ENCODE measurements at places on chromosomes 12 and 14.

- DNase-seq = peak; percentile 82
These were observed 31.8 kb upstream of the RAD51AP1 start for GRCh38 chr12:4506870-4507269.

DNA sequence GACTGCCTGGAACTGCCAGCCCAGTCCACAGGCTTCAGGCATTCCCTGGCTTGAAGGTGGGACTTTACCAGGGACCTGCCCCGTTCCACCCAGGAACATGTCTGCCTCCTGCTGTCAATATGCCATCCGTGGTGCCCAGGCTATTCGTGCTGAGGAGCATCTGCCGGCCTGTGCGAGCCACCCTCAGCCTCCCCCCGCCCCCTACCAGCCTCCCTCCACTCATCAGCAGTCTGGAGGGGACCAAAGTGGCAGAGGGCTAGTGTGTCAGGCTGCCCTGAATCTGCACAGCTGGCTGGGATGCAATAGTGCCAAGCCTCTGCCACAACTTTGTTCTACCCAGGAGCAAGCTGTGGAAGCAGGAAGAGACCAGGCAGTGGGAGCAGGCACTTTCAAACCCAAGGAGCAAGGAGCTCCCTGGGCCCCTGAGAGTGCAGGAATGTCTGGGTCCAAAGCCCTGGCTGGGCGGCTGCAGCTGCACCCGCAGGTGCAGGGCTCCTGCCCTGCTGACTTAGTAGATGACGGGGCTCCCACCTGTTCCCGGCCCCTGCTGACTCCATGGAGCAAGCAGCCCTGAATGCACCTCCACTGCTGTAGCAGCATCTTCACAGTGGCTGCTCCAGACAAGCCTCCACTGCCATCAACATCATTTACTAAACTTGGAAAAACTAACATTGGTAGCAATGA is 423.2 kb downstream of the RERGL start:
- DNase-seq = no peak

DNA sequence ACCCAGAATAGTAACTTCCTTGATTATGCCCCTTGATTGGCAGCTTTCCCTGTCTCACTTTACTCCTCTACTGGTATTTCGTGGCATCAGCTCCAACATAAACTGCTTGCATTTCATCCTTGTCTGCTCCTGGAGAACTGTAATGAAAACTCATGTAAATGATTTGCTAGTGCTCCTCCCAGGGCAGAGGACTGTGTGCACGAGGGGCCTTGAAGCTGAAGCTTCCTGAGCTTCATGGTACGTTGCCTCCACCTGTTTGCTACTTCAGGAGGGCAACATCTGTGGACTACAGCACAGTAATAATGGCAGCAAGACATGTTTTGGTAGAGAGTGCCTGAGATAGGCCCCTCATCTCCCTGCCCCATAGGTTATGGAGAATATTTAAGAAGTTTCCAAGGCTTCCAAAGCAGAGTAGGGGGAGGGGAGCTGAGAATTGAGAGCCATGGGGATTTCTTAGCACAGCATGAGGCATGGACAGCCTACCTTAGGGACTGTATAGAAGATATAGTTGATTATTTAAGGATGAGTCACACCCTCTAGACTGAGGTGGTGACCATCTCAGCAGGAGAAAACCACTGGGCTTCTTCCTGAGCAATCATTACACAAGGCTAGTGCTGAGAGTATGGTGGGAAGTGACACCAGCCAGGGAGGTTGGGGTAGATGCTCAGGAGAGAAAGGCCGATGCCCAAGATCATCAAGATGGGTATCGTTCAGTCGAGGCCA is 29.5 kb downstream of the CCDC198 start:
- peak; percentile 37 for DNase-seq

DNA sequence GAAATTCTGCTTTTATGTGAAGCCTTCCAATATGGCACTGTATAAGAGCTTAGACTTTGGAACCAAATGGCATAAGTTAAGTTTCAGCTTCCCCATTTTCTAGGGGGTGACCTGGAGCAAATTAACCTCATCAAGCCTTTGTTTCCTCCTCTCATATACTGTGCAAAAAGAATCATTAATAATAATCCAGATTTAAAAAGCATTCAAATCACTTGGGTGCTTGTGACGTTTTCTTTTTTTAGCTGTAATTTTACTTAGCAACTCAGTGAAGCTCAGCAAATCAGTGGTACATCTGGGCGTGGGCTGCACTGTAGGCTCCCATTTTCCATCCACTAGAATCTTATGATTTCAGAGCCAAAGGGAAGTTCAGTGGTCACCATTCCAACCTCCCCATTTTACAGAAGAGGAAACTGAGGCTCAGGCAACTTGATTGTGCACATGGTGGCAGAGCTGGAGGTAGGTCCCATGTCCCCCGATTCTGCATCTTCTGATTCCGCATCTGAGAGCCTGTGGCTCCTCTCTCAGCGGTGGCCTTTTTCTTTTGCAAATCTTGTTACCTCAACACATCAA is 131.2 kb downstream of the SNAPC1 start:
- no peak for DNase-seq

GRCh38 chr12:89706986-89707702 is 1.5 kb downstream of the ATP2B1 start:
- peak; percentile 21 for DNase-seq

- no peak for DNase-seq
These were observed 181.2 kb downstream of the PRKCH start for GRCh38 chr14:61502459-61503093.

DNA sequence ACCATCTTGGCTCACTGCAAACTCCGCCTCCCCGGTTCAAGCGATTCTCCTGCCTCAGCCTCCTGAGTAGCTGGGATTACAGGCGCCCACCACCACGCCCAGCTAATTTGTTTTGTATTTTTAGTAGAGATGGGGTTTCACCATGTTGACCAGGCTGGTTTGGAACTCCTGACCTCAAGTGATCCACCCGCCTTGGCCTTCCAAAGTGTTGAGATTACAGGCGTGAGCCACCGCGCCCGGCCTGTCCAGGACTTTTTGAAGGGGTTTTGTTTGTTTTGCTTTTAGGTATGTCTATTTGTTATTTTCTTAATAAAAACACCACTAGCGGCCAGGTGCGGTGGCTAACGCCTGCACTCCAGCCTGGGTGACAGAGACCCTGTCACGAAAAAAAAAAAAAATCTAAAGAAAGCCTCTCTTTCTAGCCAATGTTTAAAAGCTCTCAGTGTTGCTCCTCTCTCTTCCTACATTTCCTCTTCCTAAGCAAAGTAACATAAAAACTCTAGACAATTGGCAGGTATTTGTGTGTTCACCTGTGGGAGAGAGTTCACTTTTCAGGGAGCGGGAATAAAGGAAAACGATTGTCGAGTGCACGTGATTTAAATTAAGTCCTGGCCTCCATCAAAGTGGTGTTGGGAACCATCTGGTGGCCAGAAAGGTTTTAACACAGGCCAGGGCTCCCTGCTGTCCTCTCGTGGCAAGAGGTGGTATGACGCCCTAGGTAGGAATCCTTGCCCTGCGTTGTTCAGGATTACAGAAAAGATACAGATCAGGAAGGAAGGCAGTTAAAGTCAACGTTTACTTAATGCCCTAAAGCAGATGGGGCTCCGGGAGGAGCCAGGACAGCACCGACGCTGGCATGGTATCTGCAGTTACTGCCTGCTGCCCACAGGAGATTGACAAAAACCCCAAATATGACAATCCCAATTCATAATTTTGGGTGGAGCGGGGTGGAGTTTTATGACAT is 36.2 kb upstream of the ATP23 start:
- DNase-seq = peak; percentile 88

GRCh38 chr12:89760783-89761182 is 52.1 kb upstream of the ATP2B1 start:
- DNase-seq = no peak

DNA sequence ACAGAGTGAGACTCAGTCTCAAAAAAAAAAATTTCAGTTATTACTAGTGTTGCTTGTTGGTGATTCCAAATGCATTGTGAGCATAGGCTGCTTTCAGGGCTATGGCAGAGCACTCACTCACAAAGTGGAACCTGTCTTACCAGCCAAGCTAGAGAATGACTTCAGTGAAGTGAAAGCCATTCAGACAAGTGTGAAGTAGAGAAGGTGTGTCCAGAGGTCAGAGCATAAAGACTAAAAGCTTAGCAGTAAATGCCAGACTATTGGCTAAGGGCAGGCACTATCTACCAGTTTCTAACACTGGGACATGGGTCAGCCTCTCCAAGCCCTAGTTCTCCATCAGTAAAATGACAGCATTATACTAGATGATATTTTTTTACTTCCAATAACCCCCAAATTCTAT is 12.7 kb downstream of the PPP1R36 start:
- DNase-seq = no peak

DNA sequence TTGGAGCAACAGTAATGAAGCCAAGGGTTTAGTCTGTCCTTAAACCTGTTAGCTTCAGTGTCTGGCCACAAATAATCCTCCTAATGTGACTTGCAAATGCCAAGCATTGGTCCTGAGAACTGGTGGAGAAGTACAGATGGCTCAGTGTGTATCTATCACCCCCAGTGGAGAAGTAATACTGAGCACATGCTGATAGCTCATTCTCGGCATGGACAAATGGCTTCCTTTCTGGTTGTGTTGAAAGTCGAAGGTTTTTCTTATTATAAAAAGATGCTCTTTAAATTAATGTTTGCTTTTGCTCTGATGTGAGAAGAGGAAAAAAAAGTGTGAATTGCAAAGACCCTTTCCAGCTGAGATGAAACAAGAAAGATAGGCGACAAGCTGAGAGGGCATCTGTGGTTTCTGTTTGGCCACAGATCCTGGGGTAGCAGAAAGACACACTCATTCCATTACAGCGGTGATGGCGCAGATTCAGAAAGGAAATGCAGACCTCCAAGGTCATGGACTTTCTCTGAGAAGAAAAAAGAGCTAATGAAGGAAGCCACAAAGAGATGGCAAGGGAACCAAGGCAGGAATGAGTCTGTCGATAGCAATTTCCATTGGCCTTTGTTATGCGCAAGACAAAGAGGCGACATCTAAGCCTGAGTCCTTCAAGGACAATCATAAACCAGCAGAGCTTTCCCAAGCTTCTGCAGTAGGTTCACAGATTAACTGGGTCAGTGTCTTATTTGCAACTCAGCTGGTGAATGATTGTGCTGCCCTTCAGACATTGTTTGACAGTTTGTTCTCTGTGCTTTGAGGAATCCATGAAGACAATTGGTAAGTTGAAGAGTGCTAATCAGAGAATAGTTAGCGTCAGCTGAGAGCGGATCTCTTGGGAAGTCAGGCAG is 155.5 kb upstream of the RGS6 start:
- peak; percentile 77 for DNase-seq

GRCh38 chr14:78083837-78084236 is 86.3 kb upstream of the NRXN3 start:
- no peak for DNase-seq

DNA sequence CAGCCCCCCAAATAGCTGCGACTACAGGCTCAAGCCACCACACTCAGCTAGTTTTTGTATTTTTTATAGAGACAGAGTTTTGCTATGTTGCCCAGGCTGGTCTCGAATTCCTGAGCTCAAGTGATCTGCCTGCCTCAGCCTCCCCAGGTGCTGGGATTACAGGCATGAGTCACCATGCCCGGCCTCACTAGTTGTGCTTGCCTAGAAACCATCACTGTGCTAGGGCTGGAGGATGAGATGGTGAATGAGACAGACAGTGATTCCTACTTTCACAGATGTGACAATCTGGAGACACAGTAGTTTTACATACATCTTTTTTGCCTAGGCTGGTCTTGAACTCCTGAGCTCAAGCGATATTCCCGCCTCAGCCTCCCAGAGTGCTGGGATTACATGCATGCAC is 7.5 kb upstream of the MSI1 start:
- DNase-seq = no peak

DNA sequence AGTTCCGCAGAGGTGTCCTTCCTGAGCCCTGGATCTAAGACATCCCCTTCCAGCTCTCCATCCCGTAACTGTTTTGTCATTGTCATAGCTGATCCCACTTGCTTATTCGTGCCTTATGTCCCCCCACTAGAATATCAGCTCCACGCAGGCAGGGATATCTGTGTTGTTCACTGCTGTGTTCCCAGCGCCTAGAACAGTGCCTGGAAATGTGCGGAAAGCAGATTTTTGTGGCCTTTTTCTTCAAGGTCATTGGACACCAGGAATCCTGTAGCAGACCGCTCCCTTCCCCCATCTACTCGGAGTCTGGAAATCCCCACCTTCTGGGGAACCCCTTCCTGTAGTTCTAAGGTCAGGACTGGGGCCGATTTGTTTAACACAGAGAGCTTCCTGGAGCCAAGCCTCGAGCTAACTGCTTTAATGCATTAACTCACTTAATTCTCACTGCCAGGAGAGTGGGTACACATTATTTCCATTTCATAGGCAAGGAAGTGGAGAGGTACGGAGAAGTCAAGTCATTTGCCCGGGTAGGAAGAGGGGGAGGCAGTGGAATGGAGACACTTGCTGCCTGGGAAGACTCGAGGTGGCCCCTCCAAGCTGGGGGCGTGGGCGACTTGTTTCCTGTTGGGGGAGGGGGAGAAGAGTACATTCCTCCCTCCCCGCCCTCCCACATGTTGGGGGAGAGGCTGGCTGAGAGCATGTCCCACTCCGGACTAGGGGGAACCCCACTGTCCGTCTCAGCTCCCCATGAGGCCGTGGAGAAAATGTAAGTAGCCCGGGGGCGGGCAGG is 1.2 kb upstream of the SH2B3 start:
- no peak for DNase-seq

- DNase-seq = no peak
These were observed 2.8 kb downstream of the RAPGEF3 start for GRCh38 chr12:47755655-47756562.

DNA sequence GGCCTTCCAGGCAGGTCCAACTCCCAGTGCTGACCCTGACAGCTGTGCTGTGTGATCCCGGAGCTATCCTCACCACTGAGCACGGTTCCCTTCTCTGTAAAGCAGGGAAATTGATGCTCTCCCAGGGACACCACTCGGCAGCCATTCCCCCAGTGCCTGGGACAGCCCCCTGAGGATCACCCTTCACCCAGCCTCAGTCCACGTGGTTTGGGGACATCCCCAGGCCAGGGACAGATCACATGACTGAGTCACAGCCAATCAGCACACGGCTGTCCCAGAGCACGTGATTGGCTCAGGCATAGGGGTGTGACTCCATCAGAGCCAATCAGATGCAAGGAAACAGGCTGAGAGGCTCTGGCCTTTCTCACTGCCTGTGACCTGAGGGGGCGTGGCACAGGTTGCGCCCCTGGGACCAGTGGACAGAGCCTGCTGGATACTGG is 68.8 kb upstream of the SFSWAP start:
- no peak for DNase-seq

- DNase-seq = no peak
These were observed 457.1 kb upstream of the TBX3 start for GRCh38 chr12:115140981-115141655.

GRCh38 chr14:100849115-100849781 is 23.3 kb downstream of the MEG3 start:
- DNase-seq = no peak

GRCh38 chr12:77553976-77554619 is 276.6 kb upstream of the NAV3 start:
- DNase-seq = no peak
